ENCODE measurements at places on chromosomes 4 and X. TPM values are rescaled to one million over a fixed set of nuclear protein-coding genes. Genes with fewer than 3 reads are reported as not detected.

DNA sequence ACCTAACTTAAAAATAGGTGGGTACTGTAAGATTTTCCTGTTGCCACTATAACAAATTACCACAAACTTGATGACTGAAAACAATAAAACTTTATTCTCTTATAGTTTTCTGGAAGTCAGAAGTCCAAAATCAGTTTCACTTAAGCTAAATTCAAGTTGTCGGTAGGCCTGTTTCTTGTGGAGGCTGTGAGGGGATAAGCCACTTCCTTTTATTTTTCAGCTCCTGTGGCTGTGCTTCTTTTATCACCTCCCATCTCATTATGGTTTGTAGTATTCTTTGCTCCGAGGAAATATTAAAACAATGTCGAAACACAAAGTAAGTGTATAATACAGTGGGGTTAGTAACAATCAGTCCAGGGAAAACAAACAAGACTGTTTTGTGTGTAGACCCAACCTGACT lies 610.5 kb upstream of the TECRL start:
- DNase-seq, result no peak

Gene TMEM255A
- 1.5 TPM for total RNA-seq

Gene DAPP1
- total RNA-seq, result 8.9 TPM

- no peak for DNase-seq
Measured at GRCh38 chrX:148784856-148785255, 284.4 kb downstream of the AFF2 start.

Data from upper lobe of right lung (tissue), 1 donor.